Motor neuron (in vitro differentiated cells): ENCODE measurements at places on chromosomes 6 and 20. TPM values are rescaled to one million over a fixed set of nuclear protein-coding genes. Genes with fewer than 3 reads are reported as not detected.

Gene METTL24
- total RNA-seq, result 2.3 and 3.2 TPM in 2 replicates

GRCh38 chr6:54070025-54070424, 41.2 kb upstream of the MLIP start:
- no peak for ATAC-seq

Gene ARMC2
- 22.4 and 22.5 TPM in 2 replicates for total RNA-seq

Gene DSP
- 16.6 and 19.9 TPM in 2 replicates for total RNA-seq

Gene KCNQ2
- 124 and 126 TPM in 2 replicates for total RNA-seq

- no peak for ATAC-seq
These were observed 211.4 kb downstream of the HACE1 start for GRCh38 chr6:104648347-104648746.

- ATAC-seq, result no peak
These were observed 3.4 kb upstream of the GATA5 start for GRCh38 chr20:62479156-62479555.

Gene DLL1
- 15.9 and 19.1 TPM in 2 replicates for total RNA-seq

Gene SIRPB1
- total RNA-seq, result 0.64 and 1.0 TPM in 2 replicates

GRCh38 chr6:75429061-75429703, 64.4 kb downstream of the FILIP1 start:
- no peak for ATAC-seq

Gene HLA-DPB1
- total RNA-seq, result 2.7 and 3.1 TPM in 2 replicates

Gene FAM217B
- 10.6 and 12.0 TPM in 2 replicates for total RNA-seq

Gene HCRTR2
- 4.7 and 8.6 TPM in 2 replicates for total RNA-seq

Gene RREB1
- total RNA-seq, result 7.5 and 7.8 TPM in 2 replicates

DNA sequence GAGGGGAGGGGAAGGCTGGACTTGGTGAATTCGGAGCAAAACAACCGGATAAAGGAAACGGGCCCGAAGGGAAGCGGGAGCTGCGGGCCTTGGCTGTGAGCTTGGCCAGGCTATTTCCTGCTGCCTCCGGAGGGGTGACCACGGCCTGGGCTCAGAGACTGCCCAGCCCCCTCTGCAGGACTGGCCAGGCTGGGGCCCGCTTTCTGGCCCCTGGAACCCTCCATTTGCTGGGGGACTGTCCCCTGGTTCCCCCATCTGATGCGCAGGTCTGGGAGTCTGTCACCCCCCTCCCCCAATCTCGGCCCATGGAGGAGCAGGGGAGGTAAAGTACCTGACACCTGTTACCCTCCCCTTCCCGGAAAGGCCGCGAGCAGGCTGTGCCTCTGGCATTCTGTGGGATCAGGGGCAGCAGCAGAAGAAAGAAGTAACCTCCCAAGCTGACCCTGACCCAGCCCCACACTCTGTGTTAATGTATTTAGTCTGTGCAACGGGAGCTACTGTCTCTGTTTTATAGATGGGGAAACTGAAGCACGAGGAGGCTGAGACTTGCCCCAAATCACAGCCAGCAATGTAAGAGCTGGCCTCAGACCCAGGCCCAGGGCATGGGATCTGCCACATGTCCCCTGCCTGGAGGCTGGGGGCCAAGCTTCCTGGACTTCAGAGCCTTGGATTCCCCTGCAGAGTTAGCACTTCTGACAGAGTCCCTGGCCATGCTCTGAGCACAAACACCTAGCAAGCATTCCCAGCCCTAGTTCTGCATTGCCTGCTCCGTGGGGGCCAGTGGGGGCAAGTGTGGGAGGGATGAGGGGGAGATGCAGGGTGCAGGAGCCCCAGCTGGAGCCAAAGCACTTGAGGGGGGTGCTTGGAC, 3.5 kb downstream of the C20orf204 start:
- ATAC-seq, result no peak

- no peak for ATAC-seq
These were observed 13.8 kb upstream of the SDHAF4 start for GRCh38 chr6:70552974-70553373.

Gene PRSS35
- total RNA-seq, result 0.22 and 0.89 TPM in 2 replicates

DNA sequence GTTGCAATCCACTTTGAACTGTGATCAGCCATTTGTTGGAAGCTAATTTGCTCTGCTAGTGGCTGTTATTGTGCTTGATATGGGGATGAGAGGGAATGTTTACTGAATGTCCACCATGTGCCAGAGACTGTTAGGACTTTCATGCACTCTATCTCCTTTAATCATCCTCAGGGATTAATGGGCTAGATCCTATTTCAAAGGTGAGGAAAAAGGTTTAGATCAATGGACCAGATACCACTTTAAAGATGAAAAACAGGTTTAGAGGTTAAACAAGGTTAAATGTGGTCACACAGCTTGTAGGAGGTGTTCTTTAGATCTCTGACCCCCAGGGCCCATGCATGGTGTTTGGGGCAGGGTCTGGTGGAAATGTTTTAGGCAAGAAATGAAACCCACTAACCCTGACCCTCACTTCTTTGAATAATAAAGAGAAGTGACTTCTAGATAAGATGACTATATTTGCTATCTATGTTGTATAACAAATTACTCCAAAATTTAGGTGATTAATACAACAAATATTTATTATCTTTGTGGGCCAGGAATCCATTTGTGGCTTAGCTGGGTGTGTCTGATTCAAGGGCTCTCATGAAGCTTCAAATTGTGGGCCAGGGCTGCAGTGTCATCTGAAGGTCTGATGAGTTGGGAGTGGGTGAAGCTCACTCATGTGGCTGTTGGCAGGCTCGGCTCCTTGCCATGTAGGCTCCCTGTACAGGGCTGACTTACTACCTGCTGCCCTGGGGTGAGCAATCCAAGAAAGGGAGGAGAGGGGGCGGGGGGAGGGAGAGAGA, 127.8 kb upstream of the FOXA2 start:
- no peak for ATAC-seq

DNA sequence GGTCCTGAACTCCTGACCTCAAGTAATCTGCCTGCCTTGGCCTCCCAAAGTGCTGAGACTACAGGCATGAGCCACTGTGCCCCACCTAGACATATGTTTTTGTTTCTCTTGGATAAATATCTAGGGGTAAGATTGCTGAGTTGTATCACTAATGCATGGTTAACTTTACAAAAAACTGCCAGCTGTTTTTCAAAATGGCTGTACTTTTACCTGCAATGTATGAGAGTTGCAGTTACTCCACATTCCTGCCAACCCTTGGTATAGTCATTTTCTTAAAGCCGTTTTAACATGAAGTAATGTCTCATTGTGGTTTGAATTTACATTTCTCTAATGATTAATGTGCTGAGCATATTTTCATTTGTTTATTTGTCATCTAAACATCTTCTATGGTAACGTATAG, 289.7 kb downstream of the UTRN start:
- peak; percentile 14 for ATAC-seq

Gene ABHD16B
- not detected in 2 replicates for total RNA-seq

- ATAC-seq, result no peak
These were observed 840 bp downstream of the PPP1R3D start for GRCh38 chr20:59939052-59939878.

Gene MAS1
- total RNA-seq, result 0.15 and 0.16 TPM in 2 replicates

GRCh38 chr6:18324706-18325042, 60.3 kb upstream of the DEK start:
- no peak for ATAC-seq

GRCh38 chr6:22279427-22279826, 17.4 kb downstream of the PRL start:
- no peak for ATAC-seq

DNA sequence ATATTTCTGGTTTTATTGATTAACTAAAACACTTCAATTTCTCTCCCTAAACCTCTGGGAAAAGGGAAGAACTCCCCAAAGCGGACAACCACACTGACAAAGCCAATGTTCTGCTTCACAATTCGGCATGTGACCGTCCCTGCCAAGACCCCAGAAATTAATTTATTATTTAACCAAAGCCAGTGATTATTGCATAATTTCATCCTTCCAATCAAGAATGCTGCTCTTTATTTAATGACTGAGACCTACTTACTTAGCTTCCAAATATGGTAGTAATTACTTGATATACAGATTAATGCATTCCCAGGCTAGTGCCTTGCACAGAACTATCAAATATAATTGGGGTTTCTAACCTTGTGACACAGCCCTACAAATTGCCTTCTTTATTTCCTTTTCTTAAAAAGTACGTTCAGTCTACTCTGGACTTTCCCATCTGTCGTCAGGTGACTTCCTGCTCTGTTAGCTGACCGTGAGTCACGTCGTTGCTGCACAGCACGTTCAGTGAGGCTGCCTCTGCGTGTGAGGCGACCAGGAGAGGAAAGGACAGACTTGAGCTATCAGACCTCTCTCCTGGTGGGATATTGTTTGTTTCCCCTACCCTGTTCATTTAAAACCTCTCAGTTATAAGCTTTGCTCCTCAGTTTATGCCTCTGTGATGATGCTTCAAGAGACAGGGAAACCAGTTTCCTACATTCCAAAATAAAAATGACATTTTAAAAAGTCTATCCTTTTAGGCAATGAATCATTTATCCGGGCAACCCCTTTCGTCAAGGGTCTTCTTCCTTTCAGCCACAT, 55.7 kb upstream of the TNFAIP3 start:
- ATAC-seq, result peak; percentile 99

GRCh38 chr20:52318651-52319050, 127.1 kb upstream of the ZFP64 start:
- ATAC-seq, result no peak

Gene CDC5L
- total RNA-seq, result 39.6 and 39.9 TPM in 2 replicates

Gene GSTA2
- total RNA-seq, result not detected in 2 replicates

GRCh38 chr6:106973018-106973835, 1.3 kb downstream of the CD24 start:
- no peak for ATAC-seq
